ENCODE measurements at places on chromosomes 16 and 17.

DNA sequence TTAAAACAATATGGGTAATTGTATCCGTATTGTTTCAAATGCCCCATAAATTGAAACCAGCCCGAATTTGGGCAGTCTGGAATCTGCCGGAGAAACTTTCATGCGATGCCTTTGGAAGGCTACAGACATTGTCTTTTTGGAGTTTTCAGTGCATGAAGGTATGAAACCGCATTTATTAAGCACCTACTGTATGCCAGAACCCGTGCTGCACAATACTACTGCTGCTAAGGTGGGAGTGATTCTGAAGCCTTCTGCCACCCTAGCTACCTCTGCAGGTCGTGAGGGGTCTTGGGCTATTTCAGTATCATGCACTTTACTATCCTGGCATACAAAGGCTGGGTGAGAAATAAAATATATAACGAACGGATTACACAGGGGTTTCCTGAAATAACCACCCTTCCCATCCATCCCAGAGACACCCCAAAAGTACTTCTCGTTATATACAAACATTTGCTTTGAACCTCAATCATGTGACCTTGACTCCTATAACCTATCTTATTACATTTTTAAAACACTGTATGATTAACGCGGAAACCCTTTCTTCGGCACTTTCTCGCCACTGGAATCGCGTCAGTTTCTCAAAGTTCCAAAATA, 1.0 kb upstream of the MSI2 start:
- DNase-seq = no peak

- no peak for DNase-seq
Measured at GRCh38 chr16:67394155-67395104, 1.1 kb upstream of the TPPP3 start.

- DNase-seq = no peak
Measured at GRCh38 chr16:4463522-4464163, 10.8 kb downstream of the NMRAL1 start.

GRCh38 chr17:82984751-82985427, 94.5 kb upstream of the METRNL start:
- DNase-seq = no peak

DNA sequence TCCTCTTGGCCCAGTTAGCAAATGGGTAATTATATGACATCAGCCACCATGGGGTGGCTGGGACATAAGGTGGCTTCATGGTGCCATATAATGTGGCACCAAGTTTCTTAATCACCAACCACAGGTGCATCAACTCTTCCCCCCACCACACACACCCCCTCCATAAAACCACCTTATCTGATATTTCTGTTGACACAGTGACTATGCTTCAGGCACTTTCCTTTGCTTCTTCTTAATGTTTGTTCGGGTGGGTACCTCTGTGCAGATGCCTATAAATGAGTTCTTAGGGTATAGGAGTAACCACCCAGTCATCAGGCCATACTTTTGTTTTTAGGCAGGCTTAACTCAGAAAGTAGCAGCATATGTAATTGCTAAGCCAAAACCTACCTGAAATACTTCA, 29.5 kb downstream of the RNF43 start:
- no peak for DNase-seq

DNA sequence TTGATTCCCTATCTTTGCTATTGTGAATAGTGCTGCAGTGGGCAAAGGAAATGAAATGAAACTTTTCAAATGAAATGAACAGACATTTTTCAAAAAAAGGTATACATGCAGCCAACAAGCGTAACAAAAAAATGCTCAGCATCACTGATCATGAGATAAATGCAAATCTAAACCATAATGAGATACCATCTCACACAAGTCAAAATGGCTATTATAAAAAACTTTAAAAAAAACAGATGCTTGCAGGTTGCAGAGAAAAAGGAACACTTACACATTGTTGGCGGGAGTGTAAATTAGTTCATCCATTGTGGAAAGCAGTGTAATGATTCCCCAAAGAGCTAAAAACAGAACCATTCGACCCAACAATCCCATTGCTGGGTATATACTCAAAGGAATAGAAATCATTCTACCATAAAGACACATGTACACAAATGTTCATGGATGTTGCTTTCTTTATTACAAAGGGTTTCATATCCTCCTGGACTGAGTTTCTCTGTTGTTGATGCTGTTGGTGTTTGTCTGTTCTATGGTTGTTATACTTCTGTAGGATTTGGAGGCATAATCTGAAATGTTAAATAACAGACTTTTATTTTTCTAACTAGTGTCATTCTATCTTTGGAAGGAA, 99.3 kb upstream of the SOX9 start:
- DNase-seq = no peak

DNA sequence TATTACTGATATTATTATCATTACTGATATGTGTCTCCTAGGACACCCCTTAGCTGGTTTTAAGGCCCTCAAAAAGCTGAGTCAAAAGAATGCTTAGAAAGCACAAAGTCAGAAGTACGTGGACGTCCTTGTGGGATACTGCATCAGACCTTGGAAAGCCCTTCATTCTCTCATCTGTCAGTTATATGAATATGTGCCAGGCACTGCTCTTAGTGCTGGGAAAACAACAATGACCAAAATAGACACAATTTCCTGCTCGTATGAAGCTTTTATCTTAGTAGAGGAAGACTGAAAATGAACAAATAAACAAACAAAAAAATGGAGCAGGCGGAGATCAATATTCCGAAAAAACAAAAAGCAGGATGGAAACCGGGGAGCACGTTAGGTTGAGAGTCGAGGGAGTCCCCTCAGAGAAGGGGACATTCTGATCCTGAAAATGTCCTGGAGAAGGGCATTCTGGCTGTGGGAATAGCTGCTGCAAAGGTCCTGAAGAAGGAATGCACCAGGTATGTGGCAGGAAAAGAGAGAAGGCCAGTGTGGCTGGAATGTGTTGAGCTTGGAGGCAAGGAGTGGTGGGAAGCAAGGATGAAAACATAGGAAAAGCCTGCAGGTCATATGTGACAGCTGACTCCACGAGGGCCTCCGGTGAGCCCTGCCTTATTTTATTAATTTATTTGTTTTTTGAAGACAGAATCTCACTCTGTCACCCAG, 15.5 kb upstream of the TMEM94 start:
- DNase-seq = no peak

- DNase-seq = no peak
Measured at GRCh38 chr17:61208301-61209105, 191.1 kb upstream of the TBX2 start.

- DNase-seq = no peak
Measured at GRCh38 chr17:42130310-42130936, 7.8 kb downstream of the HSPB9 start.

DNA sequence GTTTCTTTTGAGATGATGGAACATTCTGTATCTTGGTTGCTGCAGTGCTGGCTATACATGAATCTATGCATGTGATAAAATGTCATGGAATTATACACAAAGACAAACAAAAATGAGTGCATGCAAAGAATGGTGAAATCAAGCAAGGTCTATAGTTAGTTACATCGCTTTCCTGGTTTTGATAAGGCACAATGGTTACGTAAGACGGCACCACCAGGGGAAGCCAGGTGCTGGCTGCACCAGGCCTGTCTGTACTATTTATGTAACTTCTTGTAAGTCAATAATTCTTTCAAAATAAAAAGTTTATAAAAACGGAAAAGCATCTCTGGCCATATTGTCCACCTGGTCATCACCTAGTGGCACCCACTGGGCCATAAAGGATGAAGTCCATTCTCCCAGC, 46.5 kb downstream of the ARHGAP27 start:
- DNase-seq = no peak

DNA sequence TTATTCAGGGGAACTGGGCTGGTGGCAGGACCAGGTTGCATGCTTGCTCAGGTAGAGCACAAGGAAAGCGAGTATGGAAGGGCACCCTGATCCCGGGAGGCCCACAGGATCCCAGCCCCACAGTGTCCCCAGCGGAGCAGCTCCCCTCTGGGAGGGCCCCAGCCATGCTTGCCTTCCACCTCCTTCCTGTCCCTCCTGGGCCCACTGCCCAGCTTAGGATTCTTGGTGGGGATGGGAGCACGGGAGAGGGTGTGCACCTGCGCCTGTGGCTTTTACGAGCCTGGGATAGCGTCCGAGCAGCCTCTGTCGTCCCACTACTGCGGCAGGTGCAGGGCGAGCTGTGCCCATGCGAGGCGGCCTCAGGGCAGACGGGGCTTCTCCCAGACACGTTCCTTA, 114.5 kb downstream of the BANP start:
- no peak for DNase-seq

GRCh38 chr17:3505008-3505407, 29.2 kb downstream of the ASPA start:
- DNase-seq = no peak

DNA sequence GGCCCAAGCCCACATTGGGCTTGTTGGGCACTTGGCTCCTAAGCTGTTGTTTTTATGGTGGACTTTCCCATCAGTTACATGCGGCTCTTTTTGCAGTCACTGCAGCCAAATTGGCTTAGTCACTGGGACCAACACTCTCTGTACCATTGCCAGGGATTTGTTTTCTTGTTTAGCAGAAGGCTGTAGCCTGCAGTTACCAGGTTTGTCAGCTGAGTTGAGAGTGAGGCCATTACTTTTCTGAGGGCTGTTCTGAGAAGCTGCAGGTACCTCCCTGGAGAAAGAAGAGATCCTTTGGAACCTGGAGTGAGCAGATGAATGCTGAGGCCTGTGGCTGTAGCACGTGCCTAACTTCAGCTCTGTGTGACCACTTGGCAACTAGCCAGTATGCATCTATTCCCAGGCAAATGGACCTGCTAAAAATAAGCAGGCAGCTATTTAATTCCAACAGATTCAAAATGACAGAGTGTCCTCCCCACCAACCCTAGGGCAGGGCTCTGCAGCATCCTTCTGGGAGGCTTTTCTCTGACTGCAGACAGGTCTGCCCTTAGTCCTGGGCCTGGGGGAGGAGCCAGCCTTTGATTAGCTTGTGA, 12.9 kb downstream of the AKAP1 start:
- no peak for DNase-seq

- DNase-seq = no peak
Measured at GRCh38 chr16:14449334-14449733, 180.7 kb downstream of the PARN start.

DNA sequence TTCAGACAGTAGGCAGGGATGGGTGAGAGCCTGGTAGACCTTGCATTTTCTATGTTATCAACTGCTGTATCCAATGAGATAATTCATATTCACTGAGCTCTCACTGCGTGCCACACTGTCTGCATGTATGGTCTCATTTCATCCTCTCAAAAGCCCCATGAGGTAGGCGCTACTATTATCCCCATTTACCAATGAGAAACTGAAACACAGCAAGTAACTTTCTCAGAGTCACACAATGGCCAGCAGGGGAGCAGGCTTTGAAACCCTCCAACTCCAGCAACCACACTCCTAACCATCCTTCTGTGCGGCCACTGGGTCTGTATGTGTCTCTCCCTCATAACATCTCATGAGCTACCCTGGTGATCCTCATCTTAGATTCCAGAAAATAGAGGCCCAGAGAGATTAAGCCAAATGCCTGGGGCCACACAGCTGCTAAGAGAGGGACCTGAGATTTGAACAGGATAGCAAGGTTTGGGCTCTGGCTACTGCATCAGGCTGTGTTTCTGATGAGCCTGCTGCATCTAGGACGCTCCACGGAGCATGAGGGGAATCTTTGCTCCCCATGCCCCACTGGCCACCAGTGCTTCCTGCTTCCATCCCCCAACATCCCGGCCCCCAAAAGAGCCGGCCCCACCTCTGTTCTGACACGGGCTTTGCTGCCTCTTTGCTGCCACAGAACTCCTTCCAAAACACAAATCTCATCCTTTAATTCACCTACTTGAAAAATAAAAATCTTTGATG, 3.2 kb downstream of the CCR7 start:
- no peak for DNase-seq

DNA sequence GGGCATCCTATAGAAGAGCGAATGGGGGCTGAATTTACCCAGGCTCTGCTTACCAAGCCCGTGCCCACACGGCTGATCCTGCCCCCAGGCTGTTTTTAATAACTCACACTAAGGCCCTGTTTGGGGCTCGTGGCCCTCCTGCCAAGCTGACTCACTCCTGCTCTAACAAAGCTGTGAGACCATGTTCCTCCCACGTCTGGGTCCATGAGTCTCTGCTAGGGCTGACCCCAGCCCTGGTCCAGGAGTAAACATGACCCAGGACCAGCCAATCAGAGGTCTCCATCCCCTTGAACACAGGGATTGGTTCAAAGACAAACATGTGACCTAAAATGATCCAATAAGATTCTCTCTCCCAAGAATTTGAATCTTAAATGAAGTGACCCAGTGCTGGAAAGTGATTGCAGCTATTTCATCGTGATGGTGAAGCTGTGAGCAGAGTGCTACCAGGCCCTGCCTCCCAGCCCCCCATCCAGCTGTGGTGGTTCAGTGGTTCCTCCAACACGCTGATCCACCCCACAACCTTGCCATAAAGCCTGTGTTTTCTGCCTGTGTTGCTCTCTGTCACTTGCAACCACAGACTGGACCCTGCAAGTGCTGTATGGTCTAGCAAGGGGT, 57.2 kb downstream of the C16orf82 start:
- no peak for DNase-seq

DNA sequence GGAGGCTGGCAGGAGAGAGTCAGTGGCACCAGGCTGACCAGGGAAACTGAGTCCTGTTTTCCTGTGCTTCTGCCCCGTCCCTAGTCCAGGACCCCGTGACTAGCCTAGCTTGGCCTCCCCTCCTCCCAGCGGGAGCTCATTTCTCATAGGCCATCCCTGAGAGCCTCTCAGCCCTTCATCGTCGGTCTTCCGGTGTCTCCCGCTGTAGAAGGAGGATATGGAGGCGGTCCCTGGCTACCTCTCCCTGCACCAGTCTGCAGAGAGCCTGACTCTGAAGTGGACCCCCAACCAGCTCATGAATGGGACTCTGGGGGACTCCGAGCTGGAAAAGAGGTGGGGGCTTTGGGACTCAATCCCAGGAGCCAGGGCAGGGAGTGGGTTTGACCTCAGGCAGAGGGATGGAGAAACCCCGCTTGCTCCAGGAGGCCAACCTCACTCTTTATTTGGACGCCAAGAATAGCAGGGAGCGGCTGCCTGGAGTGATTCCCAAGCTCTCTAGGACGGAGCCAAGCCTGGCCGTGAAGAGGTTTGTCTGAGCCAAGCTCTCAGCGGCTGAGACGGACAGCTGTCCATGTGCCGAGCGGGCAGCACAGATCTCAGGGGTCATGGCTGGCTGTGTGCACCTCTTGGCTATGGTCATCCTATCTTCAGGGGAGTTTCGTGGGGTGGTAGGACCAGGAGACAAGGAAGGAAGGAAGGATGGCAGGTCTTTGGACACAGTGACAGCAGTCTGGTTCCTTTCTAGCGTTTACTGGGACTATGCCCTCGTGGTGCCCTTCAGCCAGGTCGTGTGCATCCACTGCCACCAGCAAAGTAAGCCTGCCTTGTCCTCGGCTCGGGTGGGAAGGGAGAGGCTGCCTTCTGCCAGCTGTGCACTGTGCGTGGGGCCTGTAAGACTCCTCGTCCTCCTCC, 26.8 kb downstream of the SGSM2 start:
- DNase-seq = no peak

DNA sequence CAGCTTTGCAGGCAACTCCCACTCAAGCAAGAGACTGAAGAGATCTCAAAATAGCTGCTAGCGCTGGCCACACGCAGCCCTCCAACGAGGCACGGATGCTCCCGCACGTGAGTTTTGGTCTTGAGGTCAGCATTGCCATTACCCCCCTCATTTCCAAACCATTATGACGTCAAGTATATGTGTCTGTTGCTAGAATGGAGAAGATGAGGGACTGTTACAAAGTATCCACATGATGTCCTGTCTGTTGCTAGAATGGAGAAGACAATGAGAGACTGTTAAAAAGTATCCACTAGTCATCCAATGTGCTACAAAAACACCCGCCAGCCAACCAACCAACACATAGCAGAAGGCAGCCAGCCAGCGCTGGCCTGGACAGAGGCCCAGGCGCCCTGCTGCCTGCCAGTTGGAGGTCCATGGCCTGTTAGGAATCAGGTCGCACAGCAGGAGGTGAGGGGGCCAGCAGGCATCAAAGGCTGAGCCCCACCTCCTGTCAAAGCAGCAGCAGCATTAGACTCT, 24.8 kb downstream of the KLHDC4 start:
- DNase-seq = no peak
